Urinary bladder (tissue), 4 donors: ENCODE measurements at places on chromosomes 6 and 20. TPM values are rescaled to one million over a fixed set of nuclear protein-coding genes. Genes with fewer than 3 reads are reported as not detected.

Gene FNDC11
- 0.98 TPM for polyA plus RNA-seq

Gene TP53TG5
- polyA plus RNA-seq, result 0.96 TPM

Gene HIVEP2
- 7.6 TPM for polyA plus RNA-seq

DNA sequence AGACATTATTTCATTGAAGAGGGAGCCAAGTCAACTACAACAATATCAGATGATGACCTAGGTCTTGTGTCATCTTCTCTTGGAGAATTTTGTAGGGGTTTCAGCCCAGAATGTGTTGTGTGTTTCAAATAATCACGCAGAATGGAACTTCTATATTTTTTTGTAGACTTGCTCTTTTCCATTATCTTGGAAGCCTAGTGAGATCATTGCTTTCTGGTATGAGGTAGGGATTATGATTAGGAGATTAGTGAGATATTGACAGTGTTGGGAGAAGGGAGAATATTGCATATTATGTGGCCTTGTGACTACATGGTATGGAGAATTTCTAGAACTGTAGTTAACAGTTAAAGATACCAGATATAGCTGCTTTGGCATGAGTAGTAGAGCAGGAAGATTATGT, 423.6 kb upstream of the PLCB4 start:
- DNase-seq, result no peak

- no peak for DNase-seq
Observed at GRCh38 chr20:52518735-52519134, 327.2 kb upstream of the ZFP64 start.
